Right atrium auricular region (tissue), 2 donors: ENCODE measurements at places on chromosomes 13 and 19. TPM values are rescaled to one million over a fixed set of nuclear protein-coding genes. Genes with fewer than 3 reads are reported as not detected.

POLR1D gene
- 89.3 TPM for total RNA-seq

TARM1 gene
- total RNA-seq, result not detected

ZNF534 gene
- total RNA-seq, result 0.16 TPM

CYP4F2 gene
- total RNA-seq, result not detected

HOMER3 gene
- total RNA-seq, result 39.8 TPM

ZSCAN4 gene
- 0.24 TPM for total RNA-seq

TJP3 gene
- not detected for total RNA-seq

CEACAM8 gene
- not detected for total RNA-seq

B3GNT8 gene
- total RNA-seq, result 1.9 TPM

FBN3 gene
- not detected for total RNA-seq

ZNF296 gene
- 0.43 TPM for total RNA-seq

CYP4F8 gene
- total RNA-seq, result not detected

LILRB4 gene
- 2.0 TPM for total RNA-seq

CCDC169 gene
- total RNA-seq, result 0.44 TPM

GRCh38 chr19:50328224-50328872 lies 829 bp downstream of the KCNC3 start:
- DNase-seq, result no peak

- no peak for DNase-seq
These were observed 118.8 kb downstream of the VWA8 start for GRCh38 chr13:41842036-41842620.

GRCh38 chr19:45469945-45470761 lies 2.4 kb downstream of the FOSB start:
- DNase-seq, result no peak

GRCh38 chr13:20952838-20953237 lies 50.3 kb upstream of the XPO4 start:
- DNase-seq, result no peak

DNA sequence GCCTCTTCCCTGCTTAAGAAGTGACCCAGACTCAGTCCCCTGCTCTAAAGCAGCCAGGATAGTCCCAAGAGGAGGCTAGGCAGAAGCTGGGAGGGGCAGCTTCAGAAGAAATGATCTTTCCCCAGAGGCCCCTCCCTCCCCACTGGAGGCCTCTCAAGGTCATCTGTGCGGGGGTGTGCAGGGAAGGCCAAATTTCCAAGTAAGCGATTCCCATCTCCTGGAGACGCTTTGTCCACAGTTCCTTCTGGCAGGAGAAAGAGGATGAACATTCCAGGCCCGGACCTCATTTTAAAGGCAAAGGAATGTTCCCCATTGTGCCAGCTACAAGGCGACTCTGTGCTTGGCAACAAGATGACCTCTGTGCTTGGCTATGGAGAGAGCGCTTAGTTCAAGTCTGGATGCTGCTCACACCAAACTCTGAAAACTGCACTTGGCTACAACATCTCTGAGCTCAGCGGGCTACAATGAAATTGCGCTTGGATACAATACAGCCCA lies 23.5 kb downstream of the COL5A3 start:
- DNase-seq, result peak; percentile 67

DNA sequence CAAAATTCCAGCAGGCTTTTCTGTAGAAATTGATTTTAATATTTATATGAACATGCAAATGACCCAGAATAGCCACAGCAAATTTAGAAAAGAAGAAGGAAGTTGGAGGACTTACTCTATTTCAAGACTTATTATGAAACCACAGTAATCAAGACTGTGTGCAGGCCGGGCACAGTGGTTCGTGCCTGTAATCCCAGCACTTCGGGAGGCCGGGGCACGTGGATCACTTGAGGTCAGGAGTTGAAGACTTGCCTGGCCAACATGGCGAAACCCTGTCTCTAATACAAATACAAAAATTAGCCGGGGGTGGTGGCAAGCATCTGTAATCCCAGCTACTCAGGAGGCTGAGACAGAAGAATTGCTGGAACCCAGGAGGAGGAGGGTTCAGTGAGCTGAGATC lies 6.0 kb upstream of the FFAR2 start:
- DNase-seq, result peak; percentile 76

DNA sequence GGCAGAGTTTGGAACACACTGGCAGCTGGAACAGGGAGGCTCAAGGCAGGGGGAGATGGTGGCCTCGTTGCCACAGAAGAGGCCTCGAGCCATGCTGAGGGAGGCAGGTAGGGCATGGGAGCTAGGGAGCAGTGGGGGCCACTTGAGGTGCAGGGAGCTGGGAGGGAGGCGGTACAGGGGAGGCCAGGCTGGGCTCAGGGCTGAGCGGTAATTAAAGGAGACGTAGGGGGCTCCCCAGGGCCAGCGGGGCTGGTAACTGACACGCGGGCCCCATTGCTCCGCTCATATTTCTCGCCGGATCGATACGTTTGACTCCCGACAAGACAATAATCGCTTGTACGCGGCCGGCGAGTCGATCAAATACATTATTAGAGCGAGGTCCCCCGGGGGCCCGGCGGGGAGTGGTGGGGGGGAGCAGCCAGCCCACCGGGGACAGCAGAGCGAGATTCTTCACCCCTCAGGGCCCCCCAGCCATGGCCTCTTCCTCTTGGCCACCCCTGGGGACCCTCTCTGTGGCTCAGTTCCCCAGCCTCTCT lies 2.4 kb upstream of the POU2F2 start:
- DNase-seq, result no peak

DNA sequence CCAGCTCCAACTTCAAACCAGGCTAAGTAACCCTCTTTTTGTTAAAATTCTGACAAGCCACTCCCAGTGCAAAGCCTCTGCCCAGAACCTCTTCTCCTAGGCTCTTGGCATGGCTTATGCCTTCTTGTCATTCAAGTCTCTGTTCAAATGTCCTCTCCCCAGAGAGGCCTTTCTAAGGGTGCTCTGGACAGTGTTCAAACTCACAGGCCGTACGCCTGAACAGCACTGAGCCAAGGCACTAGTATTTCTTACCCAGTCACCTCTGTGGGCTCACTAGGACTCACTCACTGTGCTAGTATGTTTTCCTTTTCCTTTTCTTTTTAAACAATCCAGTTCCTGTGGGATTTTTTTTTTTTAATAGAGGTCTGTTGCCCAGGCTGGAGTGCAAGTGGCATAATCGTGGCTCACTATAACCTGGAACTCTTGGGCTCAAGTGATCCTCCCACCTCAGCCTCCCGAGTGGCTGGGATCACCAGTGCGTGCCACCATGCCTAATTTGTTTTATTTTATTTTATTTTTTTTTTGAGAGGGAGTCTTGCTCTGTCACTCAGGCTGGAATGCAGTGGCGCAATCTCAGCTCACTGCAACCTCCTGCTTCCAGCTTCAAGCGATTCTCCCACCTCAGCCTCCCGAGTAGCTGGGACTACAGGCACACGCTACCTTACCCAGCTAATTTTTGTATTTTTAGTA lies 2.3 kb upstream of the ASF1B start:
- no peak for DNase-seq

GRCh38 chr13:81671064-81671463 lies 1330.1 kb upstream of the SPRY2 start:
- no peak for DNase-seq

DNA sequence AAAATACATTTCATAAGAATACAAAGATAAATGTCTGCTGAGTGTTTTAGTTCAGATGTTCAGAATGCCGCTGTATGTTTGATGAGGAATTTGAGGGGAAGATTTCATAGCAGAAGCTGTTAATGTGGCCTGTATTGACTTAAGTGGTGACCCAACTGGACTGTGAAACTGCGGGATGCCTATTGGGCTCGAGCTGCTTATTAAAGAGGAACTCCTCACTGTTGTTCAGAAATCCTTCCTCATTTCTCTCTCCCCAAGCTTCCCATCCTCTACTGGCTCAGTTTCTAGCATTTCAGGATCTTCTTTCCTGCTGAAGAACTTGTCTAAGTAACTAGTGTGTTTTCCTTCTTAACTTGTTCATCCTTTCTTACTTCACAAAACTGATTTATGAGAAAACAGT lies 20.4 kb downstream of the DGKH start:
- no peak for DNase-seq

DNA sequence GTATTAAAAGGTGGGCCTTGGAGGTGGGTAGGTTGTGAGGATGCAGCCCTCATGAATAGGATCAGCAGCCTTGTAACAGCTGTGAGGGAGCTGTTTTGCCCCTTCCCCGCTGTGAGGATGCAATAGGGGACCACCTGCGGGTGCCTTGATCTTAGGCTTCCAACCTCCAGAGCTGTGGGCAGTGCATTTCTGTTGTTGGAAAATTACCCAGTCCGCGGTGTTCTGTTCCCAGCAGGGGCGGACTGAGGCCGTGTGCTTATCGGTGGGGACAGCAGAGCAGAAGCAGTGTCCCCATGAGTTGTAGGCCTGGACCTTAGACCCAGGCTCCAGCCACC lies 54.8 kb upstream of the TEX29 start:
- DNase-seq, result peak; percentile 30

- DNase-seq, result peak; percentile 50
These were observed 153.9 kb downstream of the TEX29 start for GRCh38 chr13:111474136-111475002.

DNA sequence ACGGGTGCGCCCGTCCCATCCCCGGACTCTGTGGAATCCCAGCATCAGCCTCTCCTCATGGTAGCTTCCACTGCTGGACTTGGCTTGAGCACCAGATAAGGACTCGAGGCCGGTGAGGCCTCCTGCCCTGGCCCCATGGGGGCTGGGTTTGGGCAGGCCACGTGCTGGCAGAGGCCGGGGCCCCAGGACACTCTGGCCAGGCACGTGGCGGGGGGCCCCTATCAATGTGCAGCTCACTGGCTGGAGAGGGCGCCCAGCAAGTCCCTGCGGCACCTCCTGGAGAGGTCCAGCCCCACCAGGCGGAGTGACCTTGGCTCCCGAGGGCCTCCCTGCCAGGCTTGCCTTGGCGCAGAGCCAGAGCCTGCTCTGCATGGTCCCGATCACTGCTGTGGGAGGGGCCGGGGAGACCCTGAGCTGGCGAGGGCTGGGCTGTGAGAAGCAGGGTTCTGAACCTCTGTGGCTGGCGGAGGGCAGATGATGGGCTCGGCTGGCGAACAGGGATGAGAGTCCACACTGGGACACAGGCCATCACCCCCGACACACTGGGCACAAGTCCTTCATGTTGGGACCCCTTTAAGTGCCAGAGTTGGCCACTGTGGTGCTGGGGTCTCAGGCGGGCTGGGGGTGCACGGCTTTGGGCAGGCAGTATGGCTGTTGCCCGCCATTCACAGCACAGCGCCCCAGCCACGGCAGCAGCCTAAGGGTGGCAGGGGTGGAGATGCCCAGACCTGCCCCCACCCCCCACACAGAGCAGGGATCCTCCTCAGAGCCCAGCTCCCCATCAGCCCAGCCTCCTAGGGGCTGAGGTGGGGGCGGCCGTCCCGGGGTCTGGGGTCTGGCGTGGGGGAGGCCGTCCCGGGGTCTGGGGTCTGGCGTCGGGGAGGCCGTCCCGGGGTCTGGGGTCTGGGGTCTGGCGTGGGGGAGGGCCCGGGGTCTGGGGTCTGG lies 19.1 kb downstream of the CEBPG start:
- DNase-seq, result no peak

- DNase-seq, result no peak
These were observed 26.3 kb downstream of the DNMT1 start for GRCh38 chr19:10168386-10168948.

DNA sequence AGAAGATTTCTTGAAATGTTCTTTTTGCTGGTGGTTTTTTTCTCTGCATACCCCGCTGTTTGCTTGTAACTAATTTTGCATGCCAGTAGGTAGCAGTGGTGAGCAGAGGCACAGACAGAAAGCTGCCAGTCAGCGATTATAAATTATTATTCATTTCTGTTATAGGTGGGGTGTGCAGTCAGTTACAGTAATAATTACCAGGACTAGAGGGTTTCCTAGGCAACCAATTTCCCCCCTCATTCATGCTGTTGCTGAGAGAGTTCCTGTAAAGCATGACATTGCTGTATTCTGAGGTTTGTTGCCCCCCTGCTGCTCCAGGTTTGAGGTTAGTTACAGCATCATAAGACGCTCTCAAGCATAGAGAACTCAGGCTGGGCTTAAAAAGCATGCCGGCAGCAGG lies 104.5 kb downstream of the URI1 start:
- no peak for DNase-seq

DNA sequence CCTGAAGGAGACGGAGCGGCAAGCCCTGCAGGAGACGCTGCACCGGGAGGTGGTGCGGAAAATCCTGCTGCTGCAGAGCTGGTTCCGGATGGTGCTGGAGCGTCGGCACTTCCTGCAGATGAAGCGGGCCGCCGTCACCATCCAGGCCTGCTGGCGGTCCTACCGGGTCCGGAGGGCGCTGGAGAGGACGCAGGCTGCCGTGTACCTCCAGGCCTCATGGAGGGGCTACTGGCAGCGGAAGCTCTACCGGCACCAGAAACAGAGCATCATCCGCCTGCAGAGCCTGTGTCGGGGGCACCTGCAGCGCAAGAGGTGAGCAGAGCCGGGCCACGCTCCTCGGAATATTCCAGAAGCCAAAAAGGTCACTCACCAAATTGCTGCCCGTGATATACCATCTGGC lies 22.4 kb upstream of the USE1 start:
- no peak for DNase-seq

GRCh38 chr19:40674291-40674690 lies 16.2 kb downstream of the NUMBL start:
- DNase-seq, result no peak

GRCh38 chr19:45217193-45217956 lies 27.8 kb downstream of the EXOC3L2 start:
- DNase-seq, result no peak

- DNase-seq, result no peak
These were observed 90.9 kb upstream of the GPR183 start for GRCh38 chr13:99398071-99398470.

- DNase-seq, result no peak
These were observed 146.6 kb downstream of the RGCC start for GRCh38 chr13:41603917-41604316.

DNA sequence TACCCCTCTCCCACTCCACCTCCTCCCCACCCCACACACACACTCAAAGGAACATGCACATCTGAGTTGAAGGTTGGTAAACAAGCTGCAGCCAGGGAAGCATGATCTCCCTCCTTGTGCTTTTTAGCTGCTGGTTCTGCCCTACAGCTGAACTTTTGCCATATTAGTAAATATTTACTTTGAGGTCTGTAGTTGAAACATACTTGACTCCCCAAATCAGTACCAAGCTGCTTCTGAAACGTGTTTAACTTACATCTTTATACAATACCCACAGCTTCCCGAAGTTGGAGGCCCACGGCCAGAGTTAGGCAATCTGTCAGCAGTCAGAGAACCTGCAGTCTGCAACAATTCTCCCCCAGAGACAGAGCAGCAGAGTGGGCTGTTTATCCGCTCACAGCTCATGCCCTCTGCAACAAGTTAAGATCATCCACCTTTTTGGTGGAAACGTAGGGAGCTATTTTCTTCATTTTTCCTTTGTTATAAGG lies 1.5 kb upstream of the PCDH20 start:
- DNase-seq, result no peak

- no peak for DNase-seq
These were observed 93.5 kb downstream of the DACH1 start for GRCh38 chr13:71773531-71773930.

- DNase-seq, result no peak
These were observed 62.4 kb upstream of the XPO4 start for GRCh38 chr13:20964904-20965303.

DNA sequence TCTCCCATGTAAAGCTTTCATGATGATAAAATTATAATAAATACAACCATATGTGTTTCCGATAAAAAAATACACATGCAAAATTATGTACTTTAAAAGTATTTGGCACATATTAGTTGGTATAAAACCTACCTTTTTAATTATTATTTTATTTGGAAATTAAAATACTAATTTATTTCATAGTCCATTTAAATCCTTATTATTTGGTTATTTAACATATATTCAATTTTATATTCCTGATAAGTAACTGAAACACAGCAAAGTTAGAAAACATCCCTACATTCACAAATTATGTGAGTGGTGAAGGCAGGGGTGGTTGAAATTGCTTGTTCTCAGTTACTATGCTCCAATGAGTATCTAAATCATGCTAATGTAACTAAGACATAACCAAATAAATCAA lies 920.5 kb downstream of the SLITRK1 start:
- DNase-seq, result no peak
